ENCODE measurements at places on chromosomes 4 and X.

DNA sequence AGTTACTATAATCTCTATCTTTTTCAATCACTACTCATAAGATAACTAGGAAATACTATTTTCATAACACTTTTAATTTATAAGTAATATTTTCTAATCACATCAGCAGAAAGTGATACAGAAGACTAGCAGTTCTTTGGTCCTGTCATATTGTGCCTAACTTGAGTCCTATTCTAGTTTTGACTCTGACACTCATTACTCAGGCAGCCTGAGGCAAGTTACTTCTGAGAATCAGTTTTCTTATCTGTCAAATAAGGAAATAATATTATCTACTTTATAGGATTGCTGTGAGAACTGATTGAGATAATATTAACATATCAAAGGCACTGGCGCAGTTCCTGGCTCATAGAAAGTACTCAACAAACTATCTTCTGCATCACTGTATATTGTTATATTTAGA is 17.8 kb downstream of the PITX2 start:
- no peak for DNase-seq

DNA sequence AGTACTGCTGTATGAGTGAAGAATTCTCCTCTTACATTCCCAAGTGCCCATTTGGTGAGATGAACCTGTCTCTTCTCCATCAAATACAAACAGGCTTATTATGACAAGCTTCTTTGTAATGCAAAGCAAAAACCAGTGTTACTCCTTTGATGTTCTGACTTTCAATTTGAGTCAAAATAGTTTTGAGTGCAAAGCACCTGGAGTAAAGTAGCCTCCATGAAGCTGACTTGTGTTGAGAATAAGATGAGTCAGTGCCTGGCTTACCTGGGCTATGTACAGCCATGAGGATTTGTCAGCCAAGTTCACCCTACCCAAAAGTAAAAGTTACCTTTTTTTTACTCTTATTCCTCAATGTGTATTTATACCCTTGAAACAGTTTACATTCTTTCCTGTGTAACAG is 132.5 kb upstream of the FMR1 start:
- DNase-seq, result no peak

GRCh38 chr4:152100379-152101201 is 339.8 kb upstream of the GATB start:
- no peak for DNase-seq

GRCh38 chr4:5995901-5996623 is 22.2 kb downstream of the C4orf50 start:
- no peak for DNase-seq

DNA sequence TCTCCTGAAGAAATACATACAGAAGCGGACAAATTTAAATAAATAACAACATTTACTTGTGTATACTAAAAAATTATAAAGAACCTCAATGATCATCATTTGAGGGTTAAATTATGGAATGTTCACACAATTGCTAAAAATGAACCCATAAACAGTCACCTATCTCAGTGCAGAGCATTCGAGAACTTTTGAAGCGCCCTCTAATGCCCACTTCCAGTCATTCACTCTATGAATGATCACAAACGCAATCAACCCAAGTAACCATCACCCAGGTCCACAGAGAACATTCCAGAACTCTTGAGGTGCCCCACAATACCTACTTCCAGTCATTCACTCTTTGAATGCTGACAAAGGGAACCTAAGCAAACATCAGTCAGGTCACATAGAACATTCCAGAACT is 103.5 kb upstream of the PLAC1 start:
- no peak for DNase-seq

Data from skeletal muscle cell (primary cell).